ENCODE measurements at places on chromosomes 11 and 22.
A peak's percentile ranks its signal among the peaks of the same experiment; 100 is the strongest.

DNA sequence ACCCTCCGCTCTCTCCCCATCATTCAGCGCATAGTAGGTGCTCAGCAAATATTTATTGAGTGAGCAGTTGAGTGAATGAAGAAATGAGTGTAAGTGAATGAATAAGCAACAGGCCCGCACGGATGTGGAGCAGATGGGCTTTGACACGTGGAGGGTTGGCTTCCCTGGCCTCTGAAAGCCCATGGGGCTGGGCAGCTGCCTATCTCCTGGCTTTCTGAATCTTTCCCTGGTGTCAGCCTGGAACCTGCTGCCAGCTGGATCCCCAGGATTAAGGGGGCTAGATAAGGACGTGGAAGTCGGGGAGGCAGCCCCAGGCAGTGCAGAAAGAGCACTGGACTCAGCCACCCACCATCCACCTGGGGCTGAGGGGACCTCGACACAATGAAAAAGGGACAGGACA lies 12.6 kb downstream of the IL2RB start:
- no peaks in the 10 kb centered on the region for H3K36me3 ChIP-seq
- H3K4me1 ChIP-seq, result no peaks in the 10 kb centered on the region
- H3K27ac ChIP-seq, result no peak overlapping the region
- no peak for DNase-seq
- H3K4me3 ChIP-seq, result no peak overlapping the region

- peaks cover 10% of the 10 kb centered on the region for H3K4me1 ChIP-seq
- H3K36me3 ChIP-seq, result no peaks in the 10 kb centered on the region
- DNase-seq, result no peak
- H3K27ac ChIP-seq, result no peak overlapping the region
These were observed 63.7 kb downstream of the DSCAML1 start for GRCh38 chr11:117733316-117733715.

DNA sequence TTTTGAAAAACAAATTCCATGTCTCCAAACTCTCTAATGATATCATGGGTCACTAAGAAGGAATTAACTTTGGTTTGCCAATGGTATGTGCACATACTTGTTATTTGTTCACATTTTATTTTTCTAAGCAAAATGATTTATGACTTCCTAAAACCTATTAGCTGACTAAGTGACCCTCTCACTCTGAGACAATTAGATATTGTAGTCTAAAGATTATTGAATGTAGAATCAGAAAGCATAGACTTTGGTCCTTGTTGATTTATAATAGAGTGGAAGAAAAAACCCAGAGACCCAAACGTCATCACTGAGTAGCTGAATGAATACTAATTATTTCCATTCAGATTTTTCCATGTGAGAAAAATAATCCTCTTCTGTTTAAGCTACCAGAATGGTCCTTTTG lies 243.5 kb upstream of the ANO3 start:
- DNase-seq, result no peak
- no peak overlapping the region for H3K27ac ChIP-seq
- no peaks in the 10 kb centered on the region for H3K4me1 ChIP-seq
- H3K27me3 ChIP-seq, result no peaks in the 10 kb centered on the region
- no peak overlapping the region for H3K4me3 ChIP-seq

GRCh38 chr11:78374917-78375316 lies 42.7 kb downstream of the GAB2 start:
- peaks cover 32% of the 10 kb centered on the region for H3K4me1 ChIP-seq
- H3K4me3 ChIP-seq, result no peak overlapping the region
- no peak for DNase-seq
- no peak overlapping the region for H3K27ac ChIP-seq
- H3K27me3 ChIP-seq, result no peaks in the 10 kb centered on the region
- peaks cover 19% of the 10 kb centered on the region for H3K36me3 ChIP-seq

GRCh38 chr11:100738701-100739270 lies 51.7 kb downstream of the ARHGAP42 start:
- no peak for DNase-seq
- peak overlapping the region; percentile 1 for H3K4me3 ChIP-seq
- no peaks in the 10 kb centered on the region for H3K27me3 ChIP-seq
- peaks cover 43% of the 10 kb centered on the region for H3K36me3 ChIP-seq
- peaks cover 42% of the 10 kb centered on the region for H3K4me1 ChIP-seq

GRCh38 chr11:12746593-12747097 lies 72.4 kb downstream of the TEAD1 start:
- H3K27ac ChIP-seq, result peak overlapping the region; percentile 26
- H3K36me3 ChIP-seq, result no peaks in the 10 kb centered on the region
- H3K4me3 ChIP-seq, result no peak overlapping the region
- H3K4me1 ChIP-seq, result peaks cover 17% of the 10 kb centered on the region
